ENCODE measurements at places on chromosomes 5 and 9.

- peak; percentile 11 for DNase-seq
Observed at GRCh38 chr5:56950626-56951125, 1.2 kb downstream of the MIER3 start.

GRCh38 chr9:79266986-79267385 lies 304.8 kb upstream of the TLE4 start:
- no peak for DNase-seq

DNA sequence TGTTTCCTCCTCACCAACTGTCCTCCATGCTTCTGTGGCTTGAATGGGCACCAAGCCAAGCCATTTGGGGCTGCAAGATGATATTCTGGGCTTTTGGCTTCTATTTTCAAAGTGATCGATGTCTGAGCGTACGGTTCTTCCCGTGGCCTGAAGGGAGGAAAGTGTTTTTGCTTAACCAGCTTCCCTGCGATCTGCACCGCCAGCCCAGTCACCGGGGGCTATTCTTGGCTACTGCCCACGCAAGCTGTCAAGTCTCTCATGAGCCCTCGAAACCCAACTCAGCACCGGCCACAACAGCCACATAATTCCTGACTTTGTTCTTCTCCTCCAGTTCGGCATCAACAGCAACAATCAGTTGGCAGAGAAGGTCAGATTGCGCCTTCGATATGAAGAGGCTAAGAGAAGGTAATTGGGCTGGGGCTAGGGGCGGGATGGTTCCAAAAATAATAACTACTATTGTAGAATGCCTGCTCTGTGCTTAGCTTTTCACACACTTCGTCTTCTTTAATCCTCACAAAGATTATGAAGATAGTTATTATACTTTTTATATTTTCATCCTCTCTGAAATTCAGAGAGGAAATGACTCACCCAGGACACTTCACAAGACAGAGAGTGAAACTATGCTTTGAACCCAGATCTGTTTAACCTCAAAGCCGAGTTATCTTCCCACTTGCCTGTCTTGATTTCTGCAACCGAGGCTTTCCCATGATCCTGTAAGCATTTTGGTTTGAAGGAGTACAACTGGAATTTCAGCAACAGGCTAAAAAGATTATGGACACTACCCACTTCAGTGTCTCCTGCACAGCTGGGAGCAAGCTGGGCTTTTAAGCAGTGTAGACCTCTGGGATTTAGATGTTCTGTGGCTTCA lies 76.4 kb upstream of the RARS1 start:
- no peak for DNase-seq

- DNase-seq, result no peak
Observed at GRCh38 chr5:51495672-51496071, 112.4 kb downstream of the ISL1 start.

- DNase-seq, result no peak
Observed at GRCh38 chr5:97420646-97421045, 237.6 kb upstream of the RIOK2 start.

- no peak for DNase-seq
Observed at GRCh38 chr5:149161026-149161687, 19.9 kb downstream of the ABLIM3 start.

- no peak for DNase-seq
Observed at GRCh38 chr5:54205453-54205852, 104.9 kb downstream of the ARL15 start.

DNA sequence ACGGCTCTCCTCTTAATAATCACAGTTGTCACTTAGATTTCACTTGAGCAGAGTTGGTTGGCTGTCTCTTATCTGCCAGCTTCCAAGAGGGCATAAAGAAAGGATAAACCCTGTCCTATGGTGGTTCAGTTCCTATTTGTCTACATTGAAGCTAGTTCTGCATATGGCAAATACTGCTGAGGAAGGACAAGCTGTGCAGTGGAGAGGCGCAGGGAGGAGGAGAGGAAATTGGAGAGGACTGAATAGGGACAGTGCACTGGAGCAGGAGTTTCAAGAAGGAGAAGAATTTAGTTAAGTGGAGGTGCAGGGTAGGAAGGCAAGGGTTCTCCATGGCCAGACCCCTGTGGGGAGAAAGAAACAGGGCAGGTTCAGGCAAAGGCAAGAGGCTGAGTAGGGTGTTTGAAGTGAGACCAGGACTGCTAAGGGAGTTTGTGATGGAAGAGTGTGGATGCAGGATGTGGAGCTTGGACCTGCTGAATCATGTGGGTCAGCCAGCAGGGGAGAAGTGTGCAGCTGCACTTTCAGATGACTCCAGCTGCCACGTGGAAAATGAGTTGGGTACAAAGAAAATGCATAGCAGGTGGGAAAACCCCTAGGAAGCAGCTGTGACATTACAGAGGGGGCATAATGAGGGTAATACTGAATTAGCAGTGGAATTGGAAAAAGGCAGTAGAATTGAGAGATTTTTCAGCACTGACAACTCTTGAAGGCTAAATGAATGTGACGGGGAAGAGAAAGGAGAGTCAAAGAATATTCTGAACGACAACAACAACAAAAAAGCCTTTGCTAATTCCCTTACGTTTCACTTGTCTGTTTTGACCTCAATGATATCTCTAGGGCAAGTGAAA lies 66.8 kb downstream of the MAMDC2 start:
- no peak for DNase-seq

DNA sequence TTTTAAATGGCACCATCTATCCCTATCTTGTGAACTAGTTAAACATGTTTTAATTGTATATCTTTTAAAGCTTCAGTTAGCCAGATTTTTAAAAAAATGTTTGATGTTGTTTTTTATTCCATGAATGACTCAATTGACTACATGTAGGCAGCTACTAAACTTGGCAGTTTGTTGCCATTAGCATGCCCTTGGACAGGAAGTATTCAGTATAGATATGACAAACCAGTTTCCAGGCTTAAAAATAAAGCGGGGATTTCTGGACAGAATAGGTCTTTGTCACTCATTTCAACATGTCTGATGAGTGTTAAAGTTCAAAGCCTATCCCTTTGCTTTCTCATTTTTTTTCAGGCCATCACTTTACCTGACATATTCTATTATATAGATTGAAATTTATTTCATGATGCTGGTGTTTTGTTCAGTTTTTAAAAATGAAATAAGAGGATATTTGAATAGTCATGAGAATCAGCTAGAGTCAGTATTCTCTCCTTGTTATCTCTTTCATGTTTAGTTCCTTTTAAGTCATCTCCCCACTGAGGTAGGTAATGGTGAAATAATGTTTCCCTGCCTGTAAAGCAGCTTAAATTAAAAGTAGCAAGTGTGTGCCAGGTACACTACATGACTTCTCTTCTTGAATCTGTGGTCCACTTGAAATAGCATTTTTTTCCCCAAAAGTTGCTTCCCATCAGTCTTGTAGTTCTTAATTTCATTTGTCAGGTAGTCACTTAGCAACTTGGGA lies 11.9 kb downstream of the TNFAIP8 start:
- DNase-seq, result no peak
